ENCODE measurements at places on chromosomes 7 and 10. TPM values are rescaled to one million over a fixed set of nuclear protein-coding genes. Genes with fewer than 3 reads are reported as not detected.

GRCh38 chr10:30826679-30827078 lies 197.1 kb upstream of the LYZL2 start:
- no peak overlapping the region for H3K27ac ChIP-seq
- no peak overlapping the region for H3K4me3 ChIP-seq
- H3K36me3 ChIP-seq: no peaks in the 10 kb centered on the region
- no peaks in the 10 kb centered on the region for H3K4me1 ChIP-seq
- H3K27me3 ChIP-seq: no peaks in the 10 kb centered on the region

The SGPL1 gene
- total RNA-seq: 16.9 TPM

- no peak overlapping the region for H3K27ac ChIP-seq
- H3K4me3 ChIP-seq: no peak overlapping the region
- H3K27me3 ChIP-seq: no peaks in the 10 kb centered on the region
- DNase-seq: no peak
- H3K36me3 ChIP-seq: no peaks in the 10 kb centered on the region
- H3K4me1 ChIP-seq: peaks cover 22% of the 10 kb centered on the region
These were observed 104.7 kb upstream of the IKZF1 start for GRCh38 chr7:50199824-50200223.

The SNCG gene
- not detected for total RNA-seq

The ANXA8 gene
- total RNA-seq: not detected

All from CD4-positive, alpha-beta T cell (primary cell).